Frontal cortex (tissue), 4 donors: ENCODE measurements at places on chromosomes 2 and 18. TPM values are rescaled to one million over a fixed set of nuclear protein-coding genes. Genes with fewer than 3 reads are reported as not detected.

Gene GAREM1
- total RNA-seq, result 35.9 TPM

Gene PSD4
- total RNA-seq, result 3.3 TPM

Gene TWIST2
- not detected for total RNA-seq

Gene MLPH
- 0.82 TPM for total RNA-seq

Gene DSG3
- under 0.01 TPM for total RNA-seq

GRCh38 chr18:27887287-27887686 lies 289.6 kb downstream of the CDH2 start:
- no peak for DNase-seq

GRCh38 chr2:31979018-31979417 lies 31.8 kb downstream of the MEMO1 start:
- DNase-seq, result no peak

DNA sequence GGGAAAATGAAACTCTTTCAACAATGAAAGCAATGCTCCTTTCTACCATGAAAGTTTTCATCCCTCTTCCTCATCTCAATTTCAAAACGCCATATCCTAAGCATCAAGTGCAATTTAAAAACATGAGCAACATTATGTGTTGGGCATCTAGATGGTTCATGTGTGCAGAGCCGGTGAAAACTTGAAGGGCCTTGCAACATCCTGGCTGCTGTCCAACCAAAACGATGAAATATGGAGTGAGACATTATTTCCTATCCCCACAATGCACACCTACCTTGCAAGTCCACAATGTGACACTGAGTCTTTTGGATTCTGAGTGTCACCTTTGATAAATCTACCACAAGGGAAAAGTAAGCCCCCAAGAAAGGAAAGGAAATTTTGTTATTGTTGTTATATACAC lies 110.0 kb downstream of the NCKAP5 start:
- no peak for DNase-seq

DNA sequence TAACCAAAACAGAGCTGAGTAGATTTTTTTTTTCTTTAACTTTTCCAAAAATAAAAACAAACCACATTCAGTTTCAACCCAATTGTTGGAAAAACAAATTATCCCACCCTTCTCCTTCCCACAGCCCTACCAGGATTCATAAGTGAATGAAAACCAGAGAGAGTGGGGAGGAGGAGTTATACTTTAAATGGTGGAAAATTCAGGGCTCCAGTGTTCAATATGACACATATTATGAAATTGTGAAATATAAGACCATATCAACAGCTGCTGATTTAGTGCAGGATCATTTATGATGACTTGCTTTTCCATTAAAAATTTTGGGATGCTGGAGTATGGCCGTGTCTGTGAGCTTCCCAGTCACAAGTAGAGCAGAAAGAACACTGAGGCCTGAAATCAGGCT lies 26.7 kb downstream of the COLEC12 start:
- DNase-seq, result no peak

GRCh38 chr2:102660574-102660973 lies 41.2 kb downstream of the SLC9A2 start:
- no peak for DNase-seq

DNA sequence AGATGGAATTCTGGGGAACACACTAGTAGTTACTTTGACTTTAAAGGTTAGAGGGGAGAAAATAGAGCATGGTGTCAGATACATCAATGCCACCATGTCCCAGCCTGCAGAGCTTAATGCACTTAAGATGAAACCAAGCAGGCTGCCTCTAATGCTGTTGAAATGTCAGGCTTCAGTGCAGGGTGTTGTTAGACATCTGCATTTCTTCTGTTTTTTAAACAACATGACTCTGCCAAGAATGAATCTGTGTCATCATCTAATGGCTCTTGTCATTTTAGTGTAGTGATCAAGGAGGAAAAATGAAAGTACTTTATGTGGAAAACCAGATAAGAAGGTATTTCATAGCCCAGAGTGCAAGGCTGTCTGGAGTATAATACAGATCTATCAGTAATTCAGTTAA lies 29.9 kb downstream of the LYPD1 start:
- no peak for DNase-seq

- DNase-seq, result no peak
Measured at GRCh38 chr2:173221132-173221695, 133.5 kb upstream of the CDCA7 start.

- DNase-seq, result no peak
Measured at GRCh38 chr18:43279015-43279744, 1.9 kb upstream of the SYT4 start.

- no peak for DNase-seq
Measured at GRCh38 chr2:9083287-9083686, 79.8 kb upstream of the MBOAT2 start.

GRCh38 chr2:239197146-239197545 lies 203.7 kb downstream of the HDAC4 start:
- DNase-seq, result no peak

DNA sequence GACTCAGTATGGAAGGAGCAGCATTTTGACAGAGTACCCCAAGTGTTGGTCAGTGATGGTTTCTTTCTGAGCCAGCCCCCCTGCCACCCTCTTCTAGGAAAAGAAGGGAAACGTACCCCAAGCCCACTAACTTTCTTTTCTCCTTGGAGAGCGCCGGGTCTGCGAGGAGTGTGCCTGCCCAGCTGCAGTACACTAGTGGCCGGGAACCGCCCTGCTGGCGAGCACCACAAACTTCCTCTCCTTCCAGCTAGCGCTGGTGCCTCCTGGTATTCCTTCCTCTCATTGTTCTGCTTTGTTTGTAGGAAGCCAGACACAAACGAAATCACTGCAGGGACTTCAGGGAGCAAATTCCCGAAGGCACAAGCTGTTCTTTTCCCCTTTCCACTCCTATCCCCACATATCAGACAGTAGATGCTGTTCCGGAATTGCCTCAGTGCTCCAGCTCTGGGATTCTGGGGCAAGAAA lies 1.8 kb downstream of the CCDC85A start:
- no peak for DNase-seq

- no peak for DNase-seq
Measured at GRCh38 chr2:109387778-109388469, 225.8 kb downstream of the SEPTIN10 start.

- no peak for DNase-seq
Measured at GRCh38 chr2:49175831-49176230, 21.5 kb upstream of the FSHR start.

- DNase-seq, result no peak
Measured at GRCh38 chr18:32086881-32087280, 4.8 kb upstream of the RNF138 start.
